ENCODE measurements at places on chromosomes 13 and 19.

DNA sequence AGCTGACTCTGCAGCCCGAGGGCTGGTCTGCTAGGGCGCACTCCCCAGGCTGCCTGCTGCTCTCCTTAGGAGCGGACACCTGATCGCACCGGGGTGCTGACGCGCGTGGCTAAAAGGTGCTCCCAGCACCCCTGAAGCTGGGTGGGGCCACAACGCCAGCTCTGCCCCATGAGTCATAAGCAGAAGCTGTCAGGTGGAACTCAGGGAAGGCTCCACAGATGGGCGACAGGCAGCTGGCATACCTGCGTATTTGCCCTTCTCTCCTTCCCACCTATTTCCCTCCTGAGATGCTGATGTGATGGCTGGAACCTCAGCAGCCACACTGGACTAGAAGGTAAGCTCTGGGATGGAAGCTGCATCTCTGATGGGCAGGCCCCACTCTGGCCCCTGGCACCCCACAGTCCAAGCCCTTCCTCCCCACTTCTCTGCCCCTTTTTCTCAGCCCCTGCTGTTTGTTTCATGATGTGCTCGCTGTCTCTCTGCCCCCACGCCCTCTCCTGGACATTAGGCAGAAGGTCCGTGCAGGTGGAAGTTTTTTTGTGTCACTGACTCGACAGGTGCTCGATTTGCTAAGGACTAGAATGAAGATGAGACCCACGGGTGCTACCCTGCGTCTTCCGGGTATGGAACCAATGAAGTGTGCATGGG, 30.3 kb upstream of the CACTIN start:
- no peak for DNase-seq

GRCh38 chr19:56566904-56567273, 379 bp upstream of the ZNF470 start:
- peak; percentile 48 for DNase-seq

GRCh38 chr19:37413313-37414084, 42.6 kb downstream of the ZNF527 start:
- no peak for DNase-seq

DNA sequence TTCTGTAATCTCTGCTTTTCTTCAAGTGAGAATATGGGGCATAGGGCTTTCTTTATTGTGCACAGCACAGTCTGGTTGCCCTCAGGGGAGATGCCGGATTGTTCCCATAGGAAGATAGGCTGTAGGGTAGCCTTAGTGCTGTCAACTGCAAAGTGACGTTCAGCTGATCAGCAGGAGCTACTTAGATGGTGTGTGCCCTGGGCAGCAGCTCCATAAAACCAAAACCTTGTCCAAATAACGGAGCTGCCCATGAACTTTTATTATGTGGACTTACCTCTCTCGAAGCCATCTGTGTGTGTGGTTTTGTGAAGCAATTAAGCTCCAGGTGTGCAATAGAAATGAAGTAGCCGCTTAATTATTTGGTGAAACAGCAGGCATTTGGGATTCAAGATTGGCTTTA, 120.0 kb upstream of the RNF113B start:
- no peak for DNase-seq

DNA sequence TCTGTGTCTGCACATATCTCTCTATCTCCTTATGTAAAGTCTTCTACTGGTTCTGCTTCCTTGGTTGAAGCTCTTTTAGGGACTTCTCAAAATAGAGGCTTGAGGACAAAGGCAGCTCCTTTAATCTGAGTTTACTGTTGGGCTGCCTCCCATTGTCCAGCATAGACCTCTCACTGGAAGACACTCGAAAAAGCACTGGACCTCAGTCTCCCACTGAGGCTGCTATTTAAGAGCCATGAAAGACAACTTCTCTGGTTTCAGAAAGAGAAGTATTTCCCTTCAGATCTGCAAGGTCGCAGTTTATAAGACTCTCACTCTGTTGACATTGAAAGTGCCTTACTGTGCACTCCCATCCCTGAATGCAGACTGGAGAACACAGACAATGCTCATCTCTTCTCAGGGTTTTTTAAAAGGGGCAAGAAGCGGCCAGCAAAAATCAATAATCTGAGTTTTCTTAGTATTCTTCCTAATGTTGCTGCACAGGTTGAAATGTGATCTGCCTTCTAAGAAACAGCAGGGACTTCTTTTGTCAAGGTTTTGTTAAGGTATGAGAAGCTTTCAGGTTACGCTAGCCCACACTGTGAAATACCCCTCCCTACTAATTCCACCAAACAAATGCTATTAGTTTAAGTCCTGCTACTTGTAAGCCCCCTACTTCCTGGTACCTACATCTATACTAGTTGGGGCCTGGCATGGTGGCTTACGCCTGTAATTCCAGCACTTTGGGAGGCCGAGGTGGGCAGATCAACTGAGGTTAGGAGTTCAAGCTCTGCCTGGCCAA, 450.0 kb upstream of the SLC10A2 start:
- DNase-seq = no peak

GRCh38 chr19:925087-925525, 729 bp upstream of the ARID3A start:
- peak; percentile 13 for DNase-seq

DNA sequence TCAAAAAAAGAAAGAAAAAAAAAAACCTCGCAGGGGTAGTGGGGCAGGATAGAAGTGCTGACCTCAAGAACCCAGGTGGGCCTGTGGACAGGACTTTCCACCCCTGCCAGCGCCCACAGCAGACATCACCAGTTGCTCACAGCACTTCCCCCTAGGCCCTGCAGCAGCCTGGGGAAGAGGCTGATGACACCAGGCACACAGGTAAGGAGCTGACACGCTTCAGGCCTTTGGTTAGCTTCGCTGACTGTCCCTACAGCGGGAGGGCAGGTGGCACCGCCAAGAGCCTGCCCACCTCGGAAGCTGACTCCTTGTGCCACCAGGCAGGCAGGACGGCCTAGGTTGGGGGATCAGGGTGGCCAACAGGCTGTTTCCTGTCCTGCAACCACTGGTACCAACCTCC, 8.9 kb downstream of the LONP1 start:
- DNase-seq = no peak

DNA sequence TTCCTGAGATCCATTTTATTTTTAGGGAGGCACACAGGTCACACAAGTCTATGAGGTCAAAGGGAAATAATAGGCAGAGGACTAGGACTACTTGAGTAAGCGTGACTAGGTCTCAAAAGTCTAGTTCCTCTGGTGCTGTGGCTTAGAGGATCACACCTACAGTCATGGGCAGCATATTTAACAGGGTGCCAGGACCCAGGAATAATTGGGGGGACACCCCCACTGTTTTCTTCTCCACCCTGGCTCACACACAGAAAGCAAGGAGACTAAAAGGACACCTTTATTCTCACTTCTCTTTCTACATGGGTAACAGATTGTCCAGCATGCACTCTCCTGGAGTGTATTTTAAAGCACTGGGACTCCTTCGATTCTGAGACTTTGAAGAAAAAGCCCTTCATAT, 26.2 kb downstream of the OXGR1 start:
- no peak for DNase-seq

DNA sequence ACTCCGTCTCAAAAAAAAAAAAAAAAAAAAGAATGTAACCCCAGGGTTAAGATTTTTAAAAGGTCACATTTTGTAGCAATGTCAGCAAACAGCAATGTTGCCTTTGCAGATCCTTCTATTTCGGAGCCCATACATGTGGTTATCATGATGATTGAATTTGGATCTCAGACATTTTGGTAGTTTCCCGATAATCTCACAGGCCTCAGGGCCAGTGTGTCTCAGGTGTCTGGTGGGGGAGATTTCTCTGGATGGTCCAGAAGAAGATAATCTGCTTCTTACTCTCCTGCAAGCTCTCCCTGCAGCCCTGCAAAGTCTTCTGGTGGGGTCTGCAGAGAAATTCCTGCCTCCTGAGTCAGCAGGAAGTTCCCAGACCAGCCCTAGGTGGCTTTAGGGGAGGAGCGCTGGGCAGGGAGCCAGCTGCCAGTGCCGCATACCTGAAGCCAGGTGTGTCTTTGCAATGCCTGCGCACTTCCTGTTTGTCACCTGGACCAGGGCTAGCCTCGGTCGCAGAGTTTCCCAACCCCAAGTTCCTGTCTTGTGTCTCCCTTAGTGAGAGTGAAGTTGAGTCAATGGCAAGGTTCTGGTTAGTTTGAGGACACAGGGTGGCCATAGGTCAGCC, 1.4 kb downstream of the SH2D3A start:
- no peak for DNase-seq

All from germinal center (tissue), 1 donor.